H1 (cell line): ENCODE measurements at places on chromosomes 2 and 18.

DNA sequence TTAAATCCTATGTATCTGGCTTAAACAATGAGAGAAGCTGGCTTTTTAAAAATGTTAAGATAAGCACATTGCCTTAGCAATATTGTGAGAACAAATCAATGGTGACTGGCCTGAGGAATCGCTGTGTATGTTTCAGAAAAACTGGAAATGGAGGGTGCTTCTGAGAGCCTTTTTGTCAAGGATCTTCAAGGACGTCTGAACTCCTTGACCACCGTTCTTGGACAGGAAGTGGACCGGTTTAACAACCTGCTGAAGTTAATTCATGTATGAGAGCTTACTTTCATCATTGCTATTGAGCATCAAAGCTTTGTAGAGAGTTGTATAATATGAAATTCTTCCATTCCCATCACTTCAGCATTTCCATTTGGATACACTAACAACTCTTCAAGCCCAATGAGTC lies 72.6 kb downstream of the TRABD2A start:
- H3K4me1 ChIP-seq = no peaks in the 10 kb centered on the region
- H3K27ac ChIP-seq = no peak overlapping the region
- no peaks in the 10 kb centered on the region for H3K36me3 ChIP-seq
- no peaks in the 10 kb centered on the region for H3K27me3 ChIP-seq
- H3K4me3 ChIP-seq = no peak overlapping the region

DNA sequence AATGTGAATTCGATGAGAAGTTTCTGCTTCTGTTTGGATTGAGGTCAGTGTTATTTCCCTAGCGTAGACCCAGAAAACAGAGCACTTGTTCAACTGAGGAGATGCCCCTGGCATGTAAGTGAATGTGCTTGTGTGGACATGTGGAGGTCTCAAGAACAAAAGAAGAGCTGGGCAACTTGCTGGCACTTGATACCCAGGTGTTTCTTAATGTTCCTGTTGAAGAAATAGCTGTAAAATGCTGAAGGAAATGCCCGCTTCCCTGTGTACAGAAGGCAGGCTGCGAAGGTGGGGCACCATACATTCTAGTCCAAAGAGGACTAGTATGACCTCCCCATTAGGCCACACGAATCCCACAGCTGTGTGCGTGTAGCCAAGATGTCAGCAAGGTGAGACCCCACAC lies 9.8 kb upstream of the LBH start:
- H3K4me1 ChIP-seq = 0 out of 2 replicates have a peak, but pooled peaks cover 3% of the 10 kb centered on the region
- H3K4me3 ChIP-seq = no peak overlapping the region
- DNase-seq = no peak
- no peaks in the 10 kb centered on the region for H3K27me3 ChIP-seq
- H3K27ac ChIP-seq = no peak overlapping the region

GRCh38 chr2:238107525-238108422 lies 7.6 kb downstream of the ESPNL start:
- no peak overlapping the region for H3K27ac ChIP-seq
- no peaks in the 10 kb centered on the region; the same call in 1 of the 2 replicates for H3K27me3 ChIP-seq
- H3K4me1 ChIP-seq = peaks cover 16% of the 10 kb centered on the region
- DNase-seq = peak; percentile 52
- H3K4me3 ChIP-seq = no peak overlapping the region
- H3K36me3 ChIP-seq = no peaks in the 10 kb centered on the region

DNA sequence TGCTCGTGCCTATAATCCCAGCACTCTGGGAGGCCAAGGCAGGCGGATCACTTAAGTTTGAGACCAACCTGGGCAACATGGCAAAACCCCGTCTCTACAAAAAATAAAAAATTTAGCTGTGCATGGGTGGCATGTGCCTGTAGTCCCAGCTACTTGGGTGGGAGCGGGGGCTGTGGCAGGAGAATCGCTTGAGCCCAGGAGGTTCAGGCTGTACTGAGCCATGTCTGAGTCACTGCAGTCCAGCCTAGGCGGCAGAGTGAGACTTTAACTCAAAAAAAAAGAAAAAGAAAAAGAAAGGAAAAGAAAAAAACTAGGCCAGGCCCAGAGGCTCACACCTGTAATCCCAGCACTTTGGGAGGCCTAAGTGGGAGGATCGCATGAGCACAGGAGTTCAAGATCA lies 30.8 kb downstream of the TWSG1 start:
- no peaks in the 10 kb centered on the region for H3K27me3 ChIP-seq
- no peak overlapping the region for H3K4me3 ChIP-seq
- no peak for DNase-seq
- H3K4me1 ChIP-seq = no peaks in the 10 kb centered on the region; the same call in 1 of the 2 replicates
- no peak overlapping the region for H3K27ac ChIP-seq
- peaks cover 7% of the 10 kb centered on the region; the same call in 1 of the 2 replicates for H3K36me3 ChIP-seq

DNA sequence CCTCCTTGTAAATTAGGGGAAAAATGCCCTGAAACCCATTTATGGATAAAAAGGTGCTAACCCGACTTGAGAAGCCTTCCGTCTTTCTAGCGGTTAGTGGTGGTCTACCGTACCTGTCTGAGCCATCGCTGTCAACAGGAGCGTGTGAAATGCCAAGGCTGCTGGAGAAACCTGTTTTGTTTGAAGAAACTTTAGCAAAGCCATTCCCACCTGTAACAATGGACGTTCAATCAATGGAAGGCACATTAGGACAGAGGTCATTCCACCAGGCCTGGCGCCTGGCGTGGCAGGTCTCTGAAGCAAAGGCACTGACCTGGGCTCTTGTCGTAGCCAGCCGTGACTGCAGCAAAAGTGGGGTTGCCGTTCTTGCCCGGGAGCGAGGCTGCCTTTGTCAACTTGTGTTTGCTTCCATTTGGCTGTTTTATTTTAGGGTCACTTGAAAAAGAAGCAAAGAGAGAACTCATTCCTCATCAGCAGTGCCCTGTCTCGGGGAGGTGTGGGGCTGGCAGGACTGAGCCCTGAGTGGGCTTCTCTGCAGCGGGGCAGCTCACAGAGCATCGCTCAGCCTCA lies 47.2 kb downstream of the ZAP70 start:
- DNase-seq = no peak
- H3K27me3 ChIP-seq = no peaks in the 10 kb centered on the region; the same call in 1 of the 2 replicates
- H3K4me3 ChIP-seq = no peak overlapping the region
- no peaks in the 10 kb centered on the region for H3K36me3 ChIP-seq
- no peak overlapping the region for H3K27ac ChIP-seq

DNA sequence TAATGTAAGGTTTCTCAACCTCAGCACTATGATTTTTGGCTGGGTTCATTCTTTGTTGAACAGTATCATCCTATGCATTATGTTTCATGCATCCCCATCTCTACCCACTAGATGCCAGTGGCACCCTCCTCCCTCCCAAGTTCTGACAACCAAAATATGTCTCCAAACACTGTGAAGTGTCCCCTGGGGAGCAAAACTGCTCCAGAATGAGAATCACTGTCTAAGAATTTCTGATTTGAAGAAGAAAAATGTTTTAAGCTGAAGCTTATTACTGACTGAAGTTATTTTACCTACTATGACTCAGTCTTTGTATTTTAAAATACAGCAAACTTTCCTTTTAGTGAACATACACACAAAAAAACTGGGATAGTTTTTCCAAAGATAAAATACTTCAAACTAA lies 3.4 kb downstream of the THADA start:
- DNase-seq = no peak
- no peak overlapping the region for H3K4me3 ChIP-seq
- H3K36me3 ChIP-seq = peaks cover 3% of the 10 kb centered on the region; the same call in 1 of the 2 replicates
- H3K27me3 ChIP-seq = no peaks in the 10 kb centered on the region
- no peaks in the 10 kb centered on the region; the same call in 1 of the 2 replicates for H3K4me1 ChIP-seq

- H3K4me3 ChIP-seq = no peak overlapping the region
- H3K36me3 ChIP-seq = no peaks in the 10 kb centered on the region
- H3K4me1 ChIP-seq = no peaks in the 10 kb centered on the region
- no peak overlapping the region for H3K27ac ChIP-seq
These were observed 85.8 kb upstream of the XIRP2 start for GRCh38 chr2:166802475-166802874.

DNA sequence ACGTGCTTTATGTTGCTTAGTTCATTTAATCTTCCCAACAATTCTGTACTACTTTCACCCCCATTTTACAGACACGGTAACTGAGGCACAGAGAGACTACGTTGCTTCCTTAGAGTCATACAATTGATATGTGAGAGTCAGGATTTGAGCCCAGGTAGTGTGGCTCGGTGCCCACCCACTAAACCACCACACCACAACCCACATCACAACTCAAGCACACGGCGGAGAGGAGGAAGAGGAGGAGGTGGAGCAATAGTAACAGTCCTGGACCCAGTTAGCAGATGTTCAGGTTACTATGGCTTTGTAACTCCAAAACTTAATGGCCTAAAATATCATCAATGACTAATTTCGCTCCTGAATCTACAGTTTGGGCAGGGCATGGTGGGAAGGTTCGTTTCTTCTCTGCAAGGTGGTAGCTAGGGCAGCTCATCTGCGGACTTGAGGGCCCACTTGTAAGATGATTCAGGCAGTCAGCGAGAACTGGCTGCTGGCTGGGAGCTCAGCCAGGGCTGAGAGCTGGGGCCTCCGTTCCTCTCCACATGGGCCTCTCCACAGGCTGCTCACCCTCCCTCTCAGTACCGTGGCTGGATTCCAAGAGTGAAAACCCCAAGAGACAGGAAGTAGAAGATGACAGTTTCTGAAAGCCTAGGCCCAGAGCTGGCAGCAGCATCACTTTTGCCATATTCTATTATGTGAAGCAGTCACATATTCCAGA lies 167.1 kb downstream of the ZFP36L2 start:
- H3K4me1 ChIP-seq = peaks cover 7% of the 10 kb centered on the region
- H3K36me3 ChIP-seq = no peaks in the 10 kb centered on the region
- no peaks in the 10 kb centered on the region for H3K27me3 ChIP-seq
- H3K4me3 ChIP-seq = no peak overlapping the region

- H3K27ac ChIP-seq = no peak overlapping the region
- H3K36me3 ChIP-seq = no peaks in the 10 kb centered on the region
- DNase-seq = no peak
- H3K4me3 ChIP-seq = no peak overlapping the region
- no peaks in the 10 kb centered on the region for H3K4me1 ChIP-seq
These were observed 84.9 kb upstream of the TGFA start for GRCh38 chr2:70638561-70638960.

DNA sequence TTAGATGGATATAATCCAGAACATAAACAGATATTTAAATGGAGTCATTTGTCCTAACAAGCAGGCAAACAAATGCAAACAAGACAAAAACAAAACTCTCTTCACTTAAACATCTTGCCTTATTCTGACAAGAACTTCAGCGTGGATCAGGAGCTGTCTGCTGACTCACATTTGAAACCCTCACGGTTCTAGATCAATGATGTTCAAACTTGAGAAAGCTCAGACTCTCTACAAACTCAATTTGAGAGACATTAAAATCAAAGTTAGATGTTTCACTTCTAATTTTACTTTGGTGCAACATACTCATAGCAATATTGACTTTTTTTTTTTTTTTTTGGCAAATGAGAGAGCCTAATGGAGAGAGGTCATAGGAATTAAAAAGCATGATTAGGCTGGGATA lies 362.8 kb upstream of the SLC14A2 start:
- H3K27ac ChIP-seq = no peak overlapping the region
- H3K36me3 ChIP-seq = no peaks in the 10 kb centered on the region
- H3K27me3 ChIP-seq = no peaks in the 10 kb centered on the region
- no peak for DNase-seq

- no peak overlapping the region for H3K27ac ChIP-seq
- no peak for DNase-seq
- H3K27me3 ChIP-seq = no peaks in the 10 kb centered on the region
- H3K36me3 ChIP-seq = peaks cover 13% of the 10 kb centered on the region
- peaks cover 5% of the 10 kb centered on the region for H3K4me1 ChIP-seq
- H3K4me3 ChIP-seq = no peak overlapping the region
These were observed 3.1 kb upstream of the TMEM150A start for GRCh38 chr2:85605406-85606115.

DNA sequence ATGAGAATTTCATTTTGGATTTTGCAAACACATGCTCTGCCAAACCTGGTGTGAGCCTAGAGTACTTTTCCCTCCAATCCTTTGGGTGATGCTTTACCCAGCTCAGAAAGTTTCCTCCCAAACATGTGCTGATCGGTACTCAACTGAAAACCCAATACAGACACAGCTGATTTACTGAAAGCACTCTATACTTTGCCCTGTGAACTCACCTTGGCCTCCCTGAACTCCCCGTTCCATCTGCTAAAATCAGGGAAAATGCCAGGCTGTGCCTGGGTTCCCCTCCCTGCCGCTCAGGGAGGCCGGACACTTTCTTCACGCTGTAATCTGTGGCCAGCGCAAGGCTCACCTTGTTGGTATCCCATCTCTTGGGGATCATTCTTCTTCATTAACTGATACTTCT lies 391.2 kb downstream of the CBLN2 start:
- H3K27ac ChIP-seq = no peak overlapping the region
- H3K4me3 ChIP-seq = no peak overlapping the region
- H3K27me3 ChIP-seq = no peaks in the 10 kb centered on the region
- DNase-seq = no peak
- no peaks in the 10 kb centered on the region for H3K36me3 ChIP-seq
- H3K4me1 ChIP-seq = no peaks in the 10 kb centered on the region

- DNase-seq = no peak
- H3K36me3 ChIP-seq = no peaks in the 10 kb centered on the region
- H3K4me1 ChIP-seq = no peaks in the 10 kb centered on the region; the same call in 1 of the 2 replicates
- H3K4me3 ChIP-seq = no peak overlapping the region
- H3K27ac ChIP-seq = no peak overlapping the region
- no peaks in the 10 kb centered on the region for H3K27me3 ChIP-seq
These were observed 341.5 kb upstream of the ATP5MC3 start for GRCh38 chr2:175523001-175523400.

DNA sequence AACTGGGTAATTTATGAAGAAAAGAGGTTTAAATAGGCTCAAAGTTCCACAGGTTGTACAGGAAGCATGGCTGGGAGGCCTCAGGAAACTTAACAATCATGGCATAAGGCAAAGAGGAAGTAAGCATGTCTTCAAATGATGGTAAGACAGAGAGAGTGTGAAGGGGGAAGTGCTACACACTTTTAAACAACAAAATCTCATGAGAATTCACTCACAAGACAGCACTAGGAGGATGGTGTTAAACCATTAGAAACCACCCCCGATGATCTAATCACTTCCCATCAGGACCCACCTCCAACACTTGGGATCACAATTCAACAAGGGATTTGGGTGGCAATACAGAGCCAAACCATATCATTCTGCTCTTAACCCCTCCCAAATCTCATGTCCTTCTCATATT lies 34.9 kb downstream of the CFAP210 start:
- H3K36me3 ChIP-seq = no peaks in the 10 kb centered on the region
- DNase-seq = no peak
- H3K4me3 ChIP-seq = no peak overlapping the region
- no peaks in the 10 kb centered on the region for H3K4me1 ChIP-seq
- H3K27me3 ChIP-seq = no peaks in the 10 kb centered on the region
